ENCODE measurements at places on chromosomes 2 and 18.

GRCh38 chr2:236178890-236179235 lies 10.7 kb upstream of the GBX2 start:
- DNase-seq, result no peak

DNA sequence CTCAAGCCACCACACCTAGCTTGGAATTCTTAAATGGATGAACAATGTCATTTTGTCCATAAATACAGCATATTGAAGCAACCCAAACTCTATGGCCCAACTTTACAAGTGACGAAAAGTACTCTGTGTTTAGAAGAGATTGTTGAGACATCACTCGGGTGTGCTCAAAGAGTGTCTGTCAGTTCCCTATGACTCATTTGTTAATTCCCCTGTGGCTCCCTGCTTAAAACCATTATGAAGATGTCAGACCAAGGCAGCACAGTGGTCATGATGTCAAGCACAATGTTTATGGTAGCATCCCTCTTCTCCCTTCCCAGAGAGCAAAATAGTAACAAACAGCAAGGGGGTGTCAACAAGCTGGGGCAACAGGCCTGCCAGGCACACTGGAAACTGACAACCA lies 3.0 kb downstream of the LYG1 start:
- DNase-seq, result no peak

GRCh38 chr2:66364495-66365333 lies 70.2 kb upstream of the MEIS1 start:
- DNase-seq, result no peak

DNA sequence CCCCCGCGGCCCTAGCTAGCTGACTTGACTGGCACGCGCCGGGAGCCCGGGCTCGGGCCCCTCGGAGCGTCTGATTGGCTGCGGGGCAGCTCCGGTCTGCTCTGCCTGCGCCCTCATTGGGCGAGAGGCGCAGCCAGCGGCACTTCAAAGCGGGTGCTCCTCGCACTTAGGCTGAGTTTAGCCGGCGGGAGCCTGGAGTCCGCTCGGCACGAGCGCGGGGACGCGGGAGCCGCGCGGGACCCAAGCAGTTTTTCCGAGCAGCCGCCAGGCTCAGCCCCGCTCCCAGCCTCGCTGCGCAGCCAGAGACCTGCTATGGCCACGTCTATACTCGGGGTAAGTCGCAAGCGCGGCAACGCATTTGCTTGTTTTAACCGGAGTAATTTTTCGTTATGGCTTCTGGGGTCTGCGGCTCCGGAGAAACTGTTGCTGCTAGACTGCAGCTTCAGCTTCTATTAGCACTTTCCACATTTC lies at the start of gene SP9:
TSS of gene SP9 (plus strand) at position 174 of the 471 bp plus-strand sequence. CDS start at position 313, 139 bp downstream.
- no peak for DNase-seq

DNA sequence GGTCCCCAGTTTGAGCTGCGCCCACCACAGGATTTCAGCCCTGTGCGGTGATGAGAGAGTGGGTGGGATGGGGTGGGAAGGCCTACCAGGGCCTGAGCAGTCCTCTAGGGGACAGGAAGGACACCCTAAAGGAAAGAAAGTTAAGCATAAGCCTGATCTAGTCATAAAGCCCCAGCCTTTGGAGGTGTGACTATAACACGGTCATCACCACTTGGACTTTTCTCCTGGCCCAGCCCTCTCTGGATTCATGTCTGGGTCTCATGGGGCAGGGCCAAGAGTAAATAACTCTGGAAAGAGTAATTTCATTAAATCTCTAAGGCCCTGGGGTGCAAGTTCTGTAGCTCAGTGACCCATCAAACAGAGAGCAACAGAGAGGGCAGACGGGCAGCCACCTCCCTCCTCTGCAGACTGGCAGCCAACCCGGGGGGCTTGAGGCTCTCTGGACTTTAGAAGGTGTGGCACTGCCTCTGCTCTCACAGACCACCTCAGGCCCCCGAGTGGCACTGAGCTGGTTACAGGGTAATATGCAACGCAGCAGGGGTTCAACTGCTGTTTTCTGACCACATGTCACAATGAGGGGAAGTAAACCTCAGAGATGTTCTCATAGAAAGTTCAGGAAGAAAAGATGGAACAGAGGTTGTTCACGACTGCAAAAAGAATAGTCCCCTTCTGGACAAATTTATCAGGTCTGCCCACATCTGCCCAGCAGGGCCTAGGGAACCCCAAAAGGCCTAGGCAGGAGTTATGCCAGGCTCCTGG lies 41.5 kb downstream of the TGFA start:
- DNase-seq, result no peak

DNA sequence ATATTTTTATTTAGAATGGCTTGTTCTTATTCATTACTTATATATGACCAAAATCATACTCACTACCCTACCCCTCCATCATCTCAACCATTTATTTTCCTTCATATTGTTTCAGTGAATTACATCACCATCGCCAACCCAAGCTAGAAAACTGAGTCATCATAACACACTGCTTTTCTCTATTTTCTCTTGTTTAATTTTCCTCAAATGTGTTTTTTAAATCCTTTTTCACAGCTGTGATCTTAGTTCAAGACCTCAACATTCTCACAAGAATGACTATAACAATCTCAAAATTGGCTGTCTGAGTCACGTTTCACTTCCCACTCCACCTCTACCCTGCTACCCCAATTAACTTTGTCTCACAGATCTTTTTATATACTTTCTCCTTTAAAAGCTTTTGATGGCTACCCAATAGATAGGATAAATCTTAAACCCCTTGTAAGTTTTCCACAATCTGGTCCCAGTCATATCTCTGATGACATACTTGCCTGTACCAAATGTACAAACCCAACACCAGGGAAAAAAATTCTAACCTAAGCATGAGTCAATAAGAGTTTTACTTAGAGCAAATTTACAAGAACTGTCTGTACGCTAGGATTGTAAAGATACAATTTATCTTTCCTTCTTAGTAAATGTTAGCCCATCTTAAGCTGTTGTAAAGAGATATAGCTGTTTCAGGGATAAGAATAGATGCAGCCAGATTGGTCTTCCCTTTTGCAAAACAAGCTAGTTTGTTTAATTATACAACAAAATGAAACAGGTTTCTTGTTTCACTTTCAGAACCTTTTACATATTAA lies 635.1 kb upstream of the SLC39A10 start:
- no peak for DNase-seq

DNA sequence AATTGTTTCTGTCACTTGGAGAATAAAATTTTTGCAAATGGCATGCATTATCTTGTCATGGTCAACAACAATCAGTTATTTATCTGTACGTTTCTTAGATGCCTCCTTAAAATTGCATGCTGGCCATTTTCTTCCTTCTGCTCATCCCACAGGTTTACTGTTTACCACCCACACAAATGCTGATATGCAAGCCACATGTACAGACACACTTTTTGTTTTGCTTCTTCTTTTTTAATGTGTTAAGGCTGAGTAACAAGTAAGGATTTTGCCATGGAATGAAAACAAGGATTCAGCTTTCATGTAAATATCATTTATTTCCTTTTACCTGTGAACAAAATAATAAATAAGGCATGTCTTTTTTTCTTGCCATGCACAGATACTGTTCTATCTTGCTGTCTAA lies 1077.1 kb upstream of the ZEB2 start:
- no peak for DNase-seq
